ENCODE measurements at places on chromosomes 7 and 10.

DNA sequence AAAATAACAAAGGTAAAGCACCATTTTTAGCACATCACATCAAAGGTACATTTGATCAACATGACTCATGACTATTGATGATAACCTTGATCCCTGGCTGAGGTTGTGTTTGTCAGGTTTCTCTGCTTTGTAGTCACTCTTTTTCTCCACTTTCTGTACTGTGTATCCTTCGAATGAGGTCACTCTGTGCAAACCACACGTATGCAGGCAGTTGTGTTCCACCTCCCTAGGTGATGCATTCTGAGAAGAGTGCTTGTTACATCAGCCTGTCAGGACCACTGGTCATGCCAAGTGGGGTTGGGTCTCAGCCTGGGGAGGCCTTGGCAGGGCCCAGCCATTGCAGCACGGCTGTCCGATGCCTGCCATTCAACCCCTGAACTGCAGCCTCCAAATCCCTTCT, 62.8 kb upstream of the GJD4 start:
- no peak for DNase-seq

GRCh38 chr10:131692686-131693334, 208.0 kb upstream of the PPP2R2D start:
- no peak for DNase-seq

GRCh38 chr10:34746094-34746493, 69.0 kb downstream of the PARD3 start:
- DNase-seq = no peak

GRCh38 chr7:15504351-15504750, 57.5 kb downstream of the AGMO start:
- DNase-seq = no peak

- no peak for DNase-seq
Measured at GRCh38 chr7:96311967-96312366, 9.9 kb downstream of the SLC25A13 start.

DNA sequence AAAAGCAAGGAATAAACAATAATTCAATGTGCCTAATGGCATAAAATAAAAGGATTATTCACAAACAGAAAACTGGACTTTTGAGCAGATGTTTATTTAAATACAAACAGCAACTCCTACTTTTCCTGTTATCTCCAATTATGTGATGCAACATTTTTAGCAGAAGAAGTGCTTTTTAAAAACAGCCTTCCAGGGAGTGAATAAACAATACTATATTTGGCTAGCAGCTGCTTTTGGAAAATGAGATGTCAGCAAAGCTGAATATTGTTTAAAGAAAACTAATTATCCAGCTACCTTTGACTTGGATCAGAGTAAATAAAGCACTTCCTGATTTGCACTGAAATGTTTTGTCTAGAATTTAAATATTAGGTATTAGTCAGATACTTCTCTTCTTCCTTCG, 23.2 kb downstream of the CDK1 start:
- peak; percentile 29 for DNase-seq

- DNase-seq = no peak
Measured at GRCh38 chr7:111392294-111392693, 170.0 kb downstream of the IMMP2L start.

DNA sequence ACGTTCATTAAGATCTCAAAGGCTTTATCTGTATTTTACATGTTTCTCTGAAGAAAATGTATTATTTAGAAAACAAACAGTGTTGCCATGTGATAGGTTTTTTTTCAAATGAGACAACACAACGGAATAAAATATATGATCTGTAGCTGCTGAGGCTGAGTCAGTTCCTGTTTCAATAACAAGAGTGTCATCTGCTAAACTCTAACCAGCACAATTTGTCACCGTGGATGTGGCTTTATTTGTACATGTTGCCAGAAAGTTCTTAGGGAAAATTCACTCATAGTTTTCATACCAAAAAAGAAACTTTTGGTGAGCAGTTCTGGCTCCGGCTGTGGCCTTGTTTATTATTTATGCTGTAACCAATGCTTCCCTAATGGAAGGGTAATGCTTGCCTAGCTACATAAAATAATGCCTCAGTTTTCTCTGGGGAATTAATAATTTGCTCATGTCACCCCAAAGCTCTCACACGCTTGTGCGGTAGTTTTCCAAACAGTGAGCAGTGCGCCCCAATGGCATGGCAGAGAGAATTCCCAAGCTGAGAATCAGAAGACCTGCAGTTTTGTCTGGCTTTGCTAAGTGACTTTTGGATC, 20.3 kb upstream of the KLF6 start:
- no peak for DNase-seq

- no peak for DNase-seq
Measured at GRCh38 chr10:58477902-58478301, 34.8 kb upstream of the BICC1 start.

GRCh38 chr10:24963521-24964041, 11.2 kb upstream of the PRTFDC1 start:
- DNase-seq = no peak

GRCh38 chr7:56046721-56047445, 4.4 kb downstream of the PSPH start:
- DNase-seq = no peak

GRCh38 chr10:88194041-88194887, 330.8 kb downstream of the PTEN start:
- no peak for DNase-seq

DNA sequence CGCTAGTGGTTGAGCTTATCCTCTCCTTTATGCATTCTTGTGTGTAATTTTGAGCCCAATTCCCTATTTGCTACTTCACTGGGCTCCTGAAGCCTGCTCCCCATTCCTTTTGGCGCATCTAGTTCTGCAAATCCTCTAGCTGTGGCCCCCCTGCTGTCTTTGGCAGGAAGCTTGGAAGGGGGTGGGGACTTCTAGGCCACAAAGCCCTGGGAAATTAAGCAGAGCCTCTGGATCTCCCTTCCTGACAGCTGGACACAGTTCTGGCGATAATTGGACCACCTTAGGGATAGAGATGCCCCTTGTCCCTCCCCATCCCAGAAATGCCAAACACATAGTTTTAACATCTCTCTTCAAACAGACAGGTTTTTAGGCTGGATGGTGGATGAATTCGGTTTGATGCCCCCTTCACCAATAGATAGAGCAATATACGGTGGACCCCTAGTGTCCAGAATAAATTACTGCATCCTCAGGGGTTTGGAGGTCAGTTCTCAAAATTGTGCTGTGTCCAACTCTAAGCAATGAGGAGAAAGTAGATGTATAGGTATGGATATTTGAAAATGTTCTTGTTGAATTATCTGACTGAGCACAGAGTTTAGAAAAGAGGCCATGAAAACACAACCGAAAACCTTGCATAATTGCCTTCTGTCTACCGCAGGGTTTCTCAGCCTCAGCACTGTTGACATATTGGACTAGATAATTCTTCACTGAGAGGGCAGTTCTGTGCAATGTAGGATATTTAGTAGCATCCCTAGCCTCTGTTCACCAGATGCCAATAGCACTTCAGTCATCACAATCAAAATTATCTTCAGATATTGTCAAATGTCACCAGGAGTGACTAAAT, 75.5 kb downstream of the PAPSS2 start:
- DNase-seq = peak; percentile 2

GRCh38 chr7:132103718-132104117, 472.6 kb downstream of the PLXNA4 start:
- DNase-seq = no peak

DNA sequence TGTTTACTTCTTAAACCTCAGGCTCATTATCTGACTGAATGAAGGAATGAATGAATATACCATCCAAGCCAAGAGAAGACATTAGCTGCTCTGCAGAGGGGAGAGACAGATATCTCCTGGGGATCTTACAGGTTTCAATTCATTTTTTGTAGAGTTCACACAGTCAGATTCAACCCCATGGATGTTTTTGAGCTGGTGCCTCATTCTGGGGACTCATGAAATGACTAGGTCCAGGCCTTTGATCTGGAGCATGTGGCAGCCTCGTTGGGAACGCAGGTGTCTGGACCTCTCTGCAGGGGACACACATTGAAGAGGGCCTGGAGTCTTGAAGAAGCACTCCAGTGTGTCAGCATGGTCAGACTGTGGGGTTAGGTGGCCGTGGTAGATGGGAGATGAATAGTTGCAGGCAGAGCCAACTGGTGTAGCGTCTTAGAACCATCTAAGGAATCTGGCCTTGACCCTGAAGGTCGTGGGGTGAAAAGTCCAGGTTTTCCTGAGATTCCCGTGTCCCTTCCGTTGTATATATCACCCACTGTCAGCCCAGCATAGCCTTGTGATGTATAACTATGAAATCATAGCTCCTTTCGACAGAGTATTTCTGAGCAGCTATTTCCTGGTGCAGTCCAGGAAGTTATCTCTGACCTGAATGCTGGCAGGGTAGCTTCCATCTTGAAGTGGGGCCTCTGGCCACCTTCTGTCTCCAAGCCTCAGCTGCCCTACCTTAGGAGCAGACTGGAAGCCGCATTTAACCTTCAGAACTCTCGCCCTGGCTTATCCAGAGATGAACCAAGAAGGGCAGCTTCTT, 22.3 kb downstream of the BTBD16 start:
- no peak for DNase-seq

GRCh38 chr7:74525881-74526280, 72.2 kb downstream of the GTF2IRD1 start:
- peak; percentile 92 for DNase-seq

DNA sequence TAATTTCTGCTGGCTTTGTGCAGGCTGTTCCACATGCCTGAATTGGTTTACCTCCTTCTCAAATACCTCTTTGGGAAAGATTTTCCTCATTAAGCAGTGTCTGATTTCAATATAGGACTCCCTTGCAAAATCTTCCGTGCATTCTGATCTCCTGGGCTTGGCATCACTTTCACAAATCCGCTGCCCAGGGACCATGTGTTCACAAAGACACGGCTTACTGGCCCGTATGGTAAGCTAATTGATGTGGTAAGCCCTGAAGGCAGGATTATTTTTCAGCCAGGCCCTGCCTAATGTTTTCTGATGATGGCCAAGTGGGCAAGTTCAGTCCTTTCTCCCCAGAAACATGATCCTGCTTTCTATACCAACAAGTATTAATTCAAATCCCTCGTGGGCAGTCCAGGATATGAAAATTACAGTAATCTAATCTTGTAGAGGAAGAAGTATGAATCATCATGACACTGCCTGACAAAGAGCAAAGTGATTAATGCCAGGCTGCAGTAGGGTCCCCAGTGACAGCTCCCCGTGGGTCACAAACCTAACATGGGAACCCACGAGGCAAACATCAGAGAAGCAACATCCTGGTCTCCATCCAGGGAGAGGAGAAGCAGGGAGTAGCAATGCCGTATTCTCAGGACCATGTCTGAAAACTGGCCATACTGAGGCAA, 11.6 kb upstream of the SVIL start:
- DNase-seq = no peak

DNA sequence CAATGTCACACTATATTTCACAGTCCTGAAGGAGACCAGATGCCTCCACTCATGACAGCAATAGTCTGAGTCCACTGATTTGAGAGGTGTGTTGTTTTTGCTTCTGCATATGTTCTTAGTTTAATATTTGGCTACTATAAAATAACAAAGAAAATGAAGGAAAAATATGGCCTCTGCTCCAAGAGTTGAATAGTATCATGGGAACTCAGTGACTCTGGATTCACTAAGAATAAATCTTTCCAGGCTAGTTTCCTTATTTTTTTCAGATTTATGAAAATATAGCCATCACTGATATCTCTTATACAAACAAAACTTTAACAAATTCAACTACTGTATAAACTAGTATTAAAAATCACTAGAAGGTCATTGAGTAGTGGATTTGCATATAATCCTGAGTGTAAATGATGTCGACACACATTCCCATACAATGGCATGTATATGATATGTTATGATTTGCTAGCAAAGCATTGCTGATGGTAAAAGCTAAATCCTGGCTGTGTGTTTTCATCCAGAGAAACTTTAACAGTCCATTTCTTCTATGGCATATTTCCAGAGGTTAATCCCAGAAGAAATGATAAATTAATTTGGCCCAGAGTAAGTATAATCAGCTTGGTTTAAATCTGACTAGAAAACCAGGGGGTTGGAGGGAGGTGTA, 66.0 kb upstream of the VIPR2 start:
- DNase-seq = no peak

DNA sequence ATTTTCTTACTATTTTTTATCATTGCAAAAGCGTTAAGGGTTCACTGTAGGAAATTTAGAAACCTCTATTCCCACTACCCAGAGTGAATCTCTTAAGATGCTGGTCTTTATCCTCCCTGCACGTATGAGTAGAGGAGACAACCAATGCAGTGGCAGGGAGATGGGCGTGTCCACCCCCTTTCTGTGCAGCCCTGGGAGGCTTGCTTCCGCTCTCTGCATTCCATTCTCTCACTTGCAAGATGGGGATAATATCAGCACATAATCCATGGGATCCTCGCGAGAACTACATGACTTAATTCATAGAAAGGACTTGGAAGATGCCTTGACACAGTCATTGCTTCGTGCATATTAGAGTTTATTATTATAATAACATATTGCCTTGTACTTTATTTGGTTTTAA, 196.2 kb downstream of the KLF6 start:
- no peak for DNase-seq

DNA sequence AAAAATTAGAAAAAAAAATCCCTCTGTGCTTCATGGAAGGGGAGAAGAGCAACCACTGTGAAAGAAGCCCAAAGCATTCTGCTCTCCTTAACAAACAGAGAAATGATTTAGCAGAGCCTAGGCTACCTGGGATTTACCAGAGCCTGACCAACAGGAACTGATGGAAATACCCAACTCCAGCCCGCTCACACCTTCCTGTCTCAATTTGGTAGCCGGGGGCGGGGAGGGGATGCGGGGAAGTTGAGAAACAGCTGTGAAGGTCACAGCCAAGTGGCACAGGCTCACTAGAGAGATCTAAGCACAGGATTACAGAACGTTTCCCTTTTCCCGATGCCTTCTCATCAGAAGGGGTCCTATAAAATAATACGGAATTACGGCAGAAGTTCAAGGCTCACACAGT, 17.6 kb downstream of the RSU1 start:
- no peak for DNase-seq

DNA sequence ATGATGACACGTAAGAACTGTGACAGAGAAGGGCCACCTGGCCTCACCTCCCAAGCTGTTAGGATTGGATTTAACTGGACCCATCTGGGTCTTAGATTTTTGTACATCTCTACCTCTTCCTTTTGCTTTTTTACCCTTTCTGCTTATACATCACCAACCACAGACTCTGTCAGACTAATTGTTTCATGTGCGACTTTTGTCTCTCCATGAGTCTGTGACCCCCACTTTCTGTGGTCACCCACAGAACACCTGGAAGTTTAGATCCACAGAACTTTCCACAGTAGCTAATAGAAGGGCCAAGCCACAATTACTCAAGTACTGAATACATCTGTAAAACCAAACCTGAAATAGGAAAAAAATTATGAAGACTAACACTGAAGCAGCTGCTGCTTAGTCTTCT, 23.1 kb downstream of the SEC31B start:
- no peak for DNase-seq

DNA sequence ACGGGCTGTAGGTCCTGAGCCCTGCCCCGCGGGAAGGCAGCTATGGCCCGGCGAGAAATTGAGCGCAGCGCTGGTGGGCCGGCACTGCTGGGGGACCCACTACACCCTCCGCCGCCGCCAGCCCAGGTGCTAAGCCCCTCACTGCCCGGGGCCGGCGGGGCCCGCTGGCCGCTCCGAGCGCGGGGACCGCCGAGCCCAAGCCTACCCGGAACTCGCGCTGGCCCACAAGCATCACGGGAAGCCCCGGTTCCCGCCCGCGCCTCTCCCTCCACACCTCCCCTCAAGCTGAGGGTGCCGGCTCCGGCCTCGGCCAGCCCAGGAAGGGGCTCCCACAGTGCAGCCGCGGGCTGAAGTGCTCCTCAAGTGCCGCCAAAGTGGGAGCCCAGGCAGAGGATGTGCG, 5.5 kb upstream of the CACUL1 start:
- no peak for DNase-seq

GRCh38 chr7:134936893-134937510, 49.3 kb upstream of the AGBL3 start:
- no peak for DNase-seq

GRCh38 chr7:79664884-79665676, 211.6 kb upstream of the MAGI2 start:
- peak; percentile 89 for DNase-seq

Data from NCI-H1105 (cell line).